ENCODE measurements at places on chromosomes 16 and 17.

DNA sequence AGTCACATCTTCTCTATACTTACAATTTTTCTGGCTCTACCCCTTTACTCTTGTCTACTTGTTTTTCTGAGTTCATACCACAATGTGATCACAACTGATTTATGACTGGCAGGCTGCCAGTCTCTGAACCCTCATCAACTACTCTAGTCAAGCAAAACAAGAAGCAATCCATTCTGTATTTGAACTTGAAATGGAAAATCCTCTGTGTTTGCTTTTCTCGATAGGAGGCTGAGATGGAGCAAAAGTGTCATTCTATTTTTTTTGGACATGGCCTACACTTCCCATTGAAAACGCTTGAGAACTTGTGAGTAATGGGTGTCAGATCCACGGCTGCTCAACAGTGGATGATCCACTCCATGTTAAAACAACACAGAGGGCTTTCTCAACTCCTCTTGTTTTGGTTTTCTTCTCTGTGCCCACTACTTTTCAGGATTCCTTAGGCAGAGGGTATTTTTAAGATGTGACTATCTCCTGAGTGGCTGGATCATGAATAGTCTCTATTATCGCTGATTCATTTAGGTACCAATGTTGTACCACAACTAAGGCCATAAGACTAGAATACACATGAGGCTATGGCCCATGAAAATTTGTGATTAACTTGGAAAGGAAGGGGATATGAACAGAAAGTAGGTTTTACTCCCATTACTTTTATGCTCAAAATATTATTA lies 11.7 kb downstream of the TMEM100 start:
- DNase-seq: no peak

GRCh38 chr16:77657016-77657415 lies 65.3 kb upstream of the NUDT7 start:
- no peak for DNase-seq

DNA sequence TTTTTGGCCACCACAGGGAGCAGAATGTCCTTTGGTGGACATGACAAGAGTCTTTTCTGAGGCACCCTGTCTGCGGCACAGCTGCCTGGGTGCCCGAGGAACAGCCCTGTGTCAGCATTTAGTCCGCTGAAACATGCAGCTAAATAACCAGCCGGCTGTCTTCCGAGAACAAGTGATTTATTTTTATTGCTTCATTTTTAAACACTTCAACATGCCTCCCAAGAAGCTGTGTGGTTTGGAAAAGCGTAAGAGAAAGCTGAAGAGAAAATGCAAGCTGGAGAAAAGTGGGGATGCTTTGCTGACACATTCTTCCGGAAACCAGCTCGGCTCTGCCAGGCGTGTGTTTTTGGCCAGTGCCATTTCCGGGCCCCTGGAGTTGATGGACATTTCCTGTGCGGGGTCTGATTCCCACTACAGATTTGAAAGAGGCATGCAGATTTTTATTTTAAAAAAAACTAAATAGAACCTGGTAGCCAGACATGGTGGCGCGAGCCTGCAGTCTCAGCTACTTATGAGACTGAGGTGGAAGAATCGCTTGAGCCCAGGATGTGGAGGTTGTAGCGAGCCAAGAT lies 94.7 kb downstream of the SEC14L1 start:
- no peak for DNase-seq

- DNase-seq: no peak
These were observed 70.1 kb upstream of the CREBBP start for GRCh38 chr16:3950343-3951193.
